ENCODE measurements at places on chromosomes 1 and 21.

GRCh38 chr1:43847290-43847689 lies 86.3 kb upstream of the ARTN start:
- DNase-seq: no peak

- no peak for DNase-seq
Observed at GRCh38 chr1:216910081-216910840, 187.0 kb upstream of the ESRRG start.

DNA sequence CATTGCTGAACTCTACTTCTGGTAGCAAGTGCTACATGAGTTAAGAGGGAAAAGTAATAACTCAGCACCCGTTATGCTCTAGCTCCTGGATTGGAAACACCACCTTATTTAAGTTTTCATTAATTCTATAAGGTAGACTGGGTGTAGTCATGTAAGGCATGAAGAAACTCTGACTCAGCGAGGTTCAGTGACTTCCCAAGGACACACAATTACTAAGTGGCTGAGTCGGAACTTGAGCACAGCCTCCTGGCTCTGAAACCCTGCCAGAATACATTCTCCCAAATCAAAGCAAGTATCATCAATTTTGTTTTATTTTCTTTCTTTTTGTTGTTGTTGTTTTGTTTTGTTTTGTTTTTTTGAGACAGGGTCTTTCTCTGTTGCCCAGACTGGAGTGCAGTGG lies 29.1 kb upstream of the SCCPDH start:
- no peak for DNase-seq

DNA sequence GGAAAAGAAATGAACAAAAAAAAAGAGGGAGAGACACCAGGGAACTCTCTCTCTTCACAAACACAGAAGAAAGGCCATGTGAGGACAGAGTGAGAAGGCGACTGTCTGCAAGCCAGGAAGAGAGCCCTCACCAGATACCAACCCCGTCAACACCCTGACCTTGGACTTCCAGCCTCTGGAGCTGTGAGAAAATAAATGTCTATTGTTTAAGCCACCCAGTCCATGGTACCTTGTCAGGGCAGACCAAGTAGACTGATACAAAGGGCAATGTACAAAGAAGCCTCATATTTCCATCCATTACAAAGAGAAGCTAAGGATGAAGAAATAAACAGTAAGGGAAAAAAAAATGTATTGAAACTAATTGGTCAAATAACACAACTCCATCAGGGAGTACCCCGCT lies 146.6 kb downstream of the ZNF281 start:
- DNase-seq: no peak

DNA sequence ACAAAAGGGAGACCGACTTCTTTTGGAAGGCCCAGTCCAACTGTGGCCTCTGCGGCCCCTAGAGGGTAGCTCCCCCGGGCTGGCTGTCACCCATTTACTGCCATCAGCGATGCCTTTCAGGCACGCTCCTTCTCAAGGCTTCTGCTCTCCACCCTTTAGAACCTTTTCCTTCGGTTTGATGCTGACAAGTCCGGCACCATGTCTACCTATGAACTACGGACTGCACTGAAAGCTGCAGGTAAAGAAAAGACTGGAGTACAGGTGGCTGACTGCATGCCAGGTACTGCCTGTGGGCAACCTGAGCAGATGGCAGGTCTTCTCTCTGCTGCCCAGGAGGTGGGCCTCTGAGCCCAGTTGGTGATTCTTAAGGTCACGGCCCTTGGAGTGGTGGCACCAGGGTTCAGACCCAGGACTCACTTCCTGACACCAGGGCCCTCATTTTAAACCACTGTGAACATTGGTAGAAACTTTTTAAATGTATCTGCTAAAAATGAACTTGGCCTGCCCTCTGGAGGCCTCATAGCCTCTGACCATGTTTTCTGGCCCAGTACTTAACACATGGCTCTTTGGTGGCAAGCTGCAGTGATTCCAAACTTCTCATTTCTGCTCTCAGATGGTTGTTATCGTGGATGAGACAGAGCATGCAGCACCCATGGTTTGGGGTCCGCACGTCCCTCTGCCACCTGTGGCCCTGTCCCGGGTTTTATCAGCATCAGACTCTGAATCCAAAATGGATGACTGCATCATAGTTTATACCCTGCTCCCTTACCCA lies 45.7 kb downstream of the CAPN9 start:
- no peak for DNase-seq

DNA sequence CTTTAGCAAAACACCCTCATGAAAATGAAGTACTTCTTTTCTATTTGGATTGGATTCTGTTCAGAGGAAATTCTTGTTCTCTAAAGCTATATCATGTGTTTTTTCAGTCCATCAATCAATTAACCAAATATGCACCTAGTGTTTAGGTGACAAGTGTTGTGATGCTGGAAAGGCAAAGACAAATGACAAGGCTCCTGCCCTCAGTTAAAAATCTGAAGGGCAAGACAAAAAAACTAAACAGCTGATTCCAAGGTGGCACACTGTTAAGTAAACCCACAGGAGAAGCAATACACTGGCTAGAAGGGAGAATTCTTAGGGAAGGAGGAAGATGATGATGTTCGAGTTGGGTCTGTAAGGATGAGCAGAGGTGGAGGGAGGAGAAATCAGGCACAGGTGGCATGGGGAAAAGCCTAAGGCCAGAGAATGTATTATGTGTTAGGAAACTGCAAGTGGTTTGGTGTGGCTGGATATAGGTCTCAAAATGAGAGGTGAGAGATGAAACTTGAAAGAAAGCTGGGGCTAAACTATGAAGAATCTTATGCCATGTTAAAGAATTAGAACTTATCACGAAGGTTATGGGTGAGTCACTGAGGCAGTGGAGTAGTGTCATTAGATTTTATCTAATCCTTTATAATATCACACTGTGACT lies 51.8 kb upstream of the GFI1 start:
- DNase-seq: no peak

DNA sequence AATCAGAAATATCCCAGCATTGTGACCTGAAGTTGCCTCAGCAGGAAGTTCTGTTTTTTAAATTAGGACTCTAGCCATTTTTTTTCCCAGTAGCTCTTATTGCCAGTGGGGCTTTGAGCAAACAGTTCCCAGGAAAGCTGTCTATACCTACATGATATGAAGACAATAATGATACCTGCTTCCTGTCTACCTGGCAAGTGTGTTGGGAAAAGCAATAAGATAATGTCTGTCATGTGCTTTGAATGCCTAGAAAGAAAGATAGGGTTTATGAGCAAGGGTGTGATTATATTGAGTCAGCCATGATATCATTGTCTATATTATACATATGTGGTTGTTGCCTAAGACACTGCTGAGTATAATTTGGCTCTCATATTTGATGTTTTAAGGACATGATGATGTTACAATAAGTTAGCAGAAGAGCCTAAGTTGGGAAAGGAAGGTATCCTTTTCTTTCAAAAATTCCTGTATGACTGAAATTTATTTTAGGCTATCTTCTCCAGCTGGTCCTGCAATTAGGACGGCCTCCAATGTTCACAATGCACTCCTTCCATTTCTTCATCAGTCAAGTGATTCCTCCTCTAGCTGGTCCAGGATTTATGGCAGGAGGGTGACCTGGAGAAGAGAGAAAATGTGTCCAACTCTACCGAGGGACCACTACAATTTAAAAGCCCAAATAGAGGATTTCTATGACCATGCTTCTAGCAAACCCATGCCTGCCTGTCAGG lies 99.6 kb upstream of the CDC42BPA start:
- DNase-seq: no peak

- DNase-seq: no peak
Observed at GRCh38 chr1:65995336-65995735, 202.6 kb downstream of the PDE4B start.

DNA sequence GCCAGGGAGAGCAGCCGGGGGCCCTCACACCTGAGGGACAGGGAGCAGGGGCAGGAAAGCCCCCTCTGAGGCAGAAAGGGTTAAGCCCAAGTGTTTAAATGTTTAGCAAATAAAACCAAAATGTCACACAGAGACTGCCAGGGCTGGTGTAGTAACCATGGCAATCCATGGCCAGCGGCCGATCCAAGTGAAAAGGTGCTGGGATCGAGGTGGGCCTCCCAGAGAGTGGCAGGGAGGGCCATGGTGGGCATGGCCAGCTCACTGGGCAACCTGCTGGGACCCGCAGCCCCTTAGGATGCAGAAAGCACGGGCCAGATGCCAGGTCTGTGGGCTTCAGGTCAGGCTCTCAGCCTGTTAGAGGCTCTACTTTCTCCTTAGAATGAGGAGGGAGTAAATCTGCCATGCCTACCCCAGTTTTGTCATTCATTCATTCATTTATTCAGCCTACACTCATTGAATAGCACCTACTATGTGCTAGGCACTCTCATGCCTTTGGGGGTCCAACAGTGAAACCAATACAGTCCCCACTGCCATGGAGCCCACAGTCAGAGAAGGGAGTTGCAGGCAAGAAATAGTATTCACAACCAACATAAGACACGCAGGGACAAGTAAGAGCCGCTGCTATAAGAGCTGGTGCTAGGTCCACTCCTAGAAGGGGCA lies 56.1 kb downstream of the KCNN3 start:
- DNase-seq: no peak

DNA sequence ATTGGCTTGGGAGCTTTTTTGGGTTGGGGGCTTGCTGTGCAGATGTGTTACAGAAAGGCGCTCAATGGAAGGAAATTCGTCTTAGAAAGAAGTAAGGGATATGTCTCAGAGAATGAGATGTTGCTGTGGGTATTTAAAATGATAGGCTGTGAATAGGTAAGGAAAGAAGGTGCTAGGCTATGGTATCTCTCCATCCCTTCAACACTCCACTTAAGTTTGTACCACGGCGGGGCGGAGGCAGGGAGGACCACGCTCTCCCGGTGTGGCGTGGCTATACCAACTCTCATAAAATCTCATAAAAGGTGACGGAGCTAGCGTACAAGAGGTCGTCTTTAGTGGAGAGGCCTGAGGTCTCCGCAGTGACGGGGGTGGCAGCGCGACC lies 305 bp upstream of the RPS6KC1 start:
- no peak for DNase-seq

- no peak for DNase-seq
Observed at GRCh38 chr1:31755850-31756492, 8.2 kb downstream of the ADGRB2 start.

DNA sequence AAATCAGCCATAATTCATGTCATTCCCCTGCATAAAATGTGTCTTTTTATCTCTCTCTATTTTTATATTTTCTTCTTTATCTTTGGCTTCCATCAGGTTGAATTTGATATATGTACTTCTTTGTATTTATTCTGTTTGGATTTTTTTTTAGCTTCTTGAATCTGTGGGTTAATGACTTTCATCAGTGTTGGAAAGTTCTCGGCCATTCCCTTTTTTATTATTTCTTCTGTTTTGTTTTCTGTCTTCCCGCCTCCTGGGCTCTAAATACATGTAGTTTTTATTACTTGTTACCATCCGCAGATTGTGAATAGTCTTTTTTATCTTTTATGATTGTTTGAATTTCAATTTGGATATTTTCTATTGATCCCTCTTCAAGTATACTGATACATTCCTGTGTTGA lies 637.5 kb downstream of the NPHP4 start:
- no peak for DNase-seq

DNA sequence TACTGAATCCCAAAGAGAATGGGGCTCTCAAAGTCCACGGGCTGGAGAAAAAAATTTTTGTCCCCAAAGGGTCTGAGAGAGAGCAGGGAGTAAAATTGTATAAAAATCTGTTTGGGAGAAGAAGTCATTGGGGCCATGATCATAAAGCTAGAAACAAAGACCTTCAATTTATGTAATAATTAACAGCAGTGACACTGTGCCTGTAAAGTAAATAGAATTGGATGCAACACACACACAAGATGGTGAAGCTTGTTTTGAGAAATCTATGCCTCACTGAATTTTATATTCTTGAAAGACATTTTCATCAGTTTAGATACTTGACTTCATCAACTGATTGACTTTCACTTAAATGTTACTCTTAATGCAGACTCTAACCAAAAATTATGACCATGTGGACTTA lies 600.5 kb upstream of the ADAMTS5 start:
- no peak for DNase-seq

DNA sequence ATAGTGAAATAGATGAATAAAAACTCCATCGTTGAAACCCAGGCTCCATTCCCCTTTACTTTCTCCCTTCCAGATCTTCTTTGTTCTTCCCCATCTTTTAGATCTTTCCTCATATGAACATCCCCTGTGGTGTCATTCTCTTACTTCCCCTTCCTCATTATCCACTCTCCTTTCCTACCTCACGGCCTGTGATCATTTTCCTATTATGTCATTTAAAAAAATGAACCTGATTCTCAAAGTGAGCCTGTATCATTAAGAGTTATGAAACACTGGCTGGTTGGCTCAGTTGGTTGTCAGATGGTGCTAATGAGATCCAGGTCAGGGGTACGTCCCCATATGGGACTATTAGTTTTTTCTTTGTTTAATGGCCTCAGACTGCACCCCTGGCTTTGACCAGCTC lies 38.3 kb downstream of the TCEANC2 start:
- no peak for DNase-seq

DNA sequence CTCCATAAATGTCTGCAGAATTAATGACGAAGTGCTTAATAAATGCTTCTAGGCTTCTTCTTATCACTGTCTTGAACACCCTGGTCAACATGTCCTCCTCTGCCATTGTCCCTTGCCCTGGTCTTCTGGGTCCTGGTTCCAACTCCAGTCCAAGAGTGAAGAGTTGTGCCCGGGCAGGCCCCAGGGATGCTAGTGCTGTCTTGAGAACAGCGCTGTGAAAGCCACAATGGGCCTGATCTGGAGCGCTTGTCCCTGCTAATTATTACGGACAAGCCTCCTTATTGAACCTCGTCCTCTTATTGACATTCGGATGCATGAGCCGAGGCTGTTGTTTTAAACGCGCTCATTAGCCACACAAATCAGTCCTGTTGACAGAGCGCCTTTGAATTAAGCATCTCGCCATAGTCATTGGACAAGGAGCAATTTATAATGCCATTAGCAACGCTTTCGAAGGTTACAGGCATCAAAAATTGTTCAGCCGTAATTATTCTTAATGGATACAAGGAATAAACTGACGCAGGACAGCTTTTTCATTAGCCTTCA lies 211.6 kb upstream of the POU3F1 start:
- DNase-seq: no peak

DNA sequence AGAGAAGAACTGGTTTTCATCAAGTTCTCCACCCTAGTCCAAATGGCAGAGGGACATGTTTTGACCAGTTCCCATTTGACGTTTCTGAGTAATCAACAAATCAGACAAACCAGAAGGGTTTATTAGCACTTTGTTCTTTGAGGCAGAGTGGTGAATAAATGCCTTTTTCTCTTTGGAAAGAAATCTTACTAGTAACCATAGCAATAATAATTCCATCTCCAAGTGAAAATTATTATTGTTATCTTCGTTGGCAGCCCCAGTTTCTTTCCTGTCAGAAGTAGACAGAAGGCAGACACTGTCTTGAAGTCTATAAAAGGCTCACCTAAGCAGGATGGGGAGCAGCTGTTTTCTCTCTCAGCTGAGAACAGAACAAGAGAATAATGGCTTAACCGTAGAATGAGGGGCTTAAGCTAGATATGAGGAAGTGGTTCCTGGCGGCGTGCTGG lies 391.6 kb downstream of the PBX1 start:
- DNase-seq: no peak

- no peak for DNase-seq
Observed at GRCh38 chr1:3828391-3828790, 28.6 kb downstream of the CEP104 start.
